ENCODE measurements at places on chromosomes 6 and 20.

DNA sequence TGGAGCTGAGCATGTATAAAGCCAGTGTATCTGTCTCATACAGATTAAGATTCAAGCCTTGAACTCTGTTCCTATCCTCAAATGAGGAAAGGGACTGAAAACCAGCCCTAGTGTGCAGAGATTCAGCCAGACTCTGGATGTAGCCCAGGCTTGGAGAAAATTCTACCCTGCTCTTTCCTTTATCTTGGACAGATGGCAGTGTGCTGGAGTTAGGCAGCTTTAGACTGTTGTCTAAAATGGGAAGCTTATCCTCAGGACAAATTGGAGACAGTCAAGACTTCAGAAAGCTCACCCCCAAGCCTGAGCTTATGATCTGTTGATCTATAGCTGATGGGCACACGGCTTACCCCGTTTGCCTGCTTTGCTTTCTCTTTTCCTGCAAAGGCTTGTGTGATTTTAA, 1057.6 kb downstream of the KIF16B start:
- DNase-seq: no peak

DNA sequence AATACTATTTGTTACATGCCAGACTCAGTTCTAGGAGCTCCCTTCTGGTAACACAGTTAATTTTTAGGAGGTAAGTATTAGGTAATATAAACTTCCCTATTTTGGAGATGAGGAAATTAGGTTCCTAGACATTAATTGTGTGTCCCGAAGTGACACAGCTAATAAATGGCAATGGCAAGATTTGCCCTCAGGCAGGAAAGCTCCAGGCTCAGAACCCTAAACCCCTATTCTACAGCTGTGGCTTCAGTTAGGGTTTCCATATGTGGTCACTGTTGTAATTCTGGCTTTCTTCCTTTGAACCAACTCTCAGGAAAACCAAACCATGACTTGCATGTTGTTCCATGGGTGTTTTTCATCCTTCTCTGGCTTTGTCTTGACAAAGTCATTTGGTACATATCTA, 188.2 kb downstream of the PLCB1 start:
- no peak for DNase-seq

- no peak for DNase-seq
These were observed 834 bp upstream of the CTSZ start for GRCh38 chr20:59007665-59008511.

DNA sequence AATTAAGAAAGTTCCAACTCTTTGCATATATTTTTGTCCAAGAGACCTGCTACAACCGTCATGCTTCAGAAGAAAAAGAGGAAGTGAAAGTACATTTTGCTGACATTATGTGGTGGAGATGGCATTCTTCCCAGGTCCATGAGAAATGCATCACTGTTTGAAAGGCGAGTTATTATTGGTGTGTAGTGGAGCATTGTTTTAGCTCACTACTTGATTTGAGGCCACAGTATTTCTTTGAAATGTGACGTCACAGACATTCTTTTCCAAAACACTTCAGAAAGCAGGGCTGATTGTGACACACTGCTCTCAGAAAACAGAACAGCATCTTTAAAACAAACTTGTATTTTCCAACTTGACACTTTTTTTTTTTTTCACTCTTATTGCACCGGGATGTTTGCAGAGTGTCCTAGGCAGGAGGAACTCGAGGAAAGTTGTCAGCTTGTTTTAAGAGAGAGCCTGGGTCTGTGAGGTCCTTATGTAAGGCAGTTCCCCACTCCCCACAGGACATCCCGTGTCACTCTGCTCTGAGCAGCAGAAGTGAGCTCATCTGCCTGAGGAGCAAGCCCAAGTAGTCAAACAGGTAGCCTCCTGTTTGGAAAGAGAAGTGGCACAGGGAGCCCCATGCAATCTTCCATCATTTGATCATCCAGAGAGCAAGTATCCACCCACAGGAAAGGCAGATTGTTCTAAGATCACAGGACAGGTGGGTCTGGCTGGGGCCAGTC, 1.1 kb downstream of the SPTLC3 start:
- peak; percentile 52 for DNase-seq

DNA sequence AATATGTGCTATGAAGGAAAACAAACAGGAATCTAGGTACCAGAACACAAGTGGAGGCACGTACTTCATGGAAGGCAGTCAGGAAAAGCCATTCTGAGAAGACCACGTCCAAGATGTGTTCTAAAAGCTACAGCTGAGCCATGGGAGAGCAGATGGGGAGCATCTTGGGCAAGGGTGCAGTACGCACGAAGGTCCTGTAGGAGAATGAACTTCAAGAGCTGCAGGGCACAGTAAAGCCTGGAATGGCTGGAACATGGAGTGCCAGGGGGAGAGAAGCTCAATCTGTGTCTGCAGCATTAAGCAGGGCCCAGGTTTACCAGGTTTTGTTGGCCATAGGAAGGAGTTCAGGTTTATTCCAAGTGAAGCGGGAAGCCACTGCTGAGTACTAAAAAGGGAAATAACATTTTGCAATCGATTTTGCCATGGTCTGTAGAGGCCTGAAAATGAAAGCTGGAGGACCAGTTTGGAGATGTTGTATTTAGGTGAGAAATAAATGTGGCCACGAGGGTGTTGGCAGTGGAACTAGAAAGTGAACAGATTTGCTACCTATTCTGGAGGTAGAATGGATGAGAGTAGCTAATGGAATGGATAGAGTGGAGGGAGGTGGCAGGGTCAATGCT, 29.9 kb downstream of the ADTRP start:
- DNase-seq: no peak

DNA sequence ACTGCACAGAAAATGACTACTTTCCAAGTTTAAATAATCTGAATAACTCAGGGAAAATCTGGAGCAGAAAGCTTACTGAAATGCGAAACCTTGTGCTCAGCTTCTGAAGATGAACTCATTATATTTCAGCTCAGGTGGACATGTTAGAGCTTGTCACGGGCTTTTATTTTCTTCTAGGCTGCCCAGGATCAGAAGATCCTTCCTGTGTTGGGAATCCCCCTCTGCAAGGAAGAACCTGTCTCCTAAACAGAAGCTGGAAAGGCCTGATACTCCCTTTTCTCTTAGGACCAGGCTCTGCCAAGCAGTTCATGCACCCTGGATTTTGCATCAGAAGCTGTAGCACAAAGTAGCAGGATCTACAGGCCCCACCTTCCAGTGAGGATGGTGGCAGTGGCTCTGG, 5.1 kb upstream of the SLC2A12 start:
- no peak for DNase-seq

DNA sequence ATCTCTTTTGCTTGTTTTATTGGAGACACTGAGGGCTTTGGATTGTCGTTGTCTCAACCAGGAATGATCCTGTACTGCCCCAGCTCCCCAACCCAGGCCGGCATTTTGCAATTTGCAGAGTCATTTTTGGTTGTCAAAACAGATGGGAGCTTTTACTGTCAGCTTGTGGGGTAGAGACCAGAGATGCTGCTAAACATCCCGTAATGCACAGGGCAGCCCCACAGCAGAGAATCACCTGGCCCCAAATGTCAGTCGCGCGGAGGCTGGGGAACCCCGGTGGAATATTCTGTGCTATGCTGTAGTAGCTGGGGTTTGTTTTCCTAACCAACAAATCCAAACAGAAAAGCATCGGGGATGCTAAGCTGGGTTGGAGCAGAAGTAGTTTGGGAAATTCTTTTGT, 99.7 kb downstream of the TSHZ2 start:
- DNase-seq: no peak

DNA sequence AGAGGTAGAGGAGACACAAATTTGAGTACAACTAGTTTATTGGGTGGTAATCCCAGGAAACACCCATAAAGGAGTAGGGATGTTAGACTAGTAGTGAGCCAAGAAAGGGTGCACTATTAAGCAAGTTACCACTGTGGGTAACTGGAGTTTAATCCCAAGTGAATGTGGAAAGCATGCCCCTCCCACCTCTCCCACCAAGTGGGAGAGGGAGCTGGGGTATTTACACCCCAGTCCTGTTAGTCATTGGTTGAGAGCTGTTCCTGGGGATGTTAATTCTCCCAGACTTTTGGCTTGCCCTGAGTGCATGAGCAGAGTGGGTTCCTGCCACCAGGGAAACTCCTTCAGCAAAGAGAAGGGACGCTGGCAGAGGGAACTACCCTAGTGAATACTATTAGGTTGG, 49.2 kb upstream of the ZFP64 start:
- no peak for DNase-seq

DNA sequence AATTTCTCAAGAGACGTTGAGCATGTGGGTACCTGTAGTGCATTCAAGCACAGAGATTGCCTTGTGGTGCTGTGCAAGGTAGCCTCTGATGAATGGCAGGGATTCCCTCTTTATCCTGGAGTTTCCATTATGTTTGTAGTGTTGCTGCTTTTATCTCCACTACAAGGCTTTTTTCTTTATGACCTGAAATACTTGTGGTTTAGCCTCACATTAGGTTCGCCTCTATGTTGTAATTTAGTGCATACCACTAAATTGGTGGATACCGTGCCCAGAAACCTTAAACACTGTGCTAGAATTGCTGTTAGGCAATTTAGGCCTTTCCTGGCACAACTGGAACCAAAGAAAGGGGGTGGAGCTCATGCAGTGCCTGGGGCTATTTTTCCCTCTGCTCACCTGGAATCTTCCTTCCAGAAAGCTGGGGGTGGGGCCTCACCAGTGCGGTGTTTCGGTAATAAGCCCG, 76.8 kb downstream of the NCOA7 start:
- DNase-seq: no peak

GRCh38 chr20:54257071-54257816, 49.4 kb downstream of the PFDN4 start:
- no peak for DNase-seq

- no peak for DNase-seq
These were observed 169.2 kb upstream of the MANEA start for GRCh38 chr6:95408111-95408510.

- DNase-seq: no peak
These were observed 34.4 kb upstream of the MRPS10 start for GRCh38 chr6:42251911-42252637.

- no peak for DNase-seq
These were observed 137.3 kb upstream of the SNX9 start for GRCh38 chr6:157685596-157686280.

DNA sequence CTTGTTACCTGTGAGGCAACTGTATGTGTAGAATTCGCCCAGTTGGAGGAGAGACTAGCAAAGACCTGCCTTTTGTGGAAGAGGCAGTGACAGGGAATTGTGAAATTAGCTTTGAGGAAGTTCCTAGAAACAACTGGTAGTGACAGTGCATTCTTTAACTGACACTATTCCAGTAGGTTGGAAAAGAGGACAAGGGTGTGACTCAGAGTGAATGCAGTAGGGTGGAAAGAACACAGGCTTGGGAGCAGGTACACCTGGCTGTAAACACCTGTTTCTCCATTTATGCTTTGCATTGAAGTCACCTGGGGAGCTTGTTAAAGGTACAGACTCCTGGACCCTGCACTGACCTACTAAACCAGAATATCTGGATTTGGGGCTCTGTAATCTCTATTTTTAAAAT, 295.7 kb downstream of the PHACTR1 start:
- no peak for DNase-seq

DNA sequence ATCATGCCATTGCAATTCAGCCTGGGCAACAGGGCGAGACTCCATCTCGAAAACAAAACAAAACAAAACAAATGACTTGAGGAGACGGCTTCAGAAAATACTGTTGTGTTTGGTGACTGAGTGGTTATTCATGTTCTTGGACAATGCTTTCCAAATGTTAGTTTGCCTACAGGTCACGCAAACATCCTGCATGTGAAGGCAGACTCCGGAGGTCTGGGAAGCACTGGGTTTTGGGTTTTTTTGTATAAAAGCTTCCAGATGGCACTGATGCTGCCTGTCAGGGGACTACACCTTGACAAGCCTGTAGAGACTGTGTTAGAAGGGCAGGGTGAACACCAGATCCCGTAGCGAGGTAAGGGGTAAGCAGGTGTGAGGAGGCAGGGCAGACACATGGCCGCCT, 81.7 kb downstream of the THBS2 start:
- DNase-seq: no peak

- no peak for DNase-seq
These were observed 838 bp downstream of the STMN3 start for GRCh38 chr20:63652192-63652980.

DNA sequence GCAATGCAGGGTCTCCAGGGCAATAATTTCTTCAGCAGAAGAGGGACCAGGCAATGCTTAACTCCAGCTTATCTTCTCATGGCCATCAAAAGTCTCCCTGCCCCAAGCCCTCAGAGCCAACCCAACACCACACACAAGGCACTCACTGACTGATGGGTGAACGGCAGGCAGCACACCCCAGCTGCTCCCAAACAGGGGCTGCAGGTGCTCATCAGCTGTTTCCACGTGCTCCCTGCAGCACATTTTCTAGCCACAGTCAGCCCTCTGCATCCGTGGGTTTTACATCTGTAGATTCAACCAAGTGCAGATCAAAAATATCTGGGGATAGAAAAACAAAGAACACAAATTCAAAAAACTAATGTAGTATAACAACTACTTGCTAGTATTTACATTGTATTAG, 4.0 kb upstream of the GABRR1 start:
- no peak for DNase-seq

GRCh38 chr6:110864824-110865223, 9.8 kb upstream of the AMD1 start:
- DNase-seq: peak; percentile 16

DNA sequence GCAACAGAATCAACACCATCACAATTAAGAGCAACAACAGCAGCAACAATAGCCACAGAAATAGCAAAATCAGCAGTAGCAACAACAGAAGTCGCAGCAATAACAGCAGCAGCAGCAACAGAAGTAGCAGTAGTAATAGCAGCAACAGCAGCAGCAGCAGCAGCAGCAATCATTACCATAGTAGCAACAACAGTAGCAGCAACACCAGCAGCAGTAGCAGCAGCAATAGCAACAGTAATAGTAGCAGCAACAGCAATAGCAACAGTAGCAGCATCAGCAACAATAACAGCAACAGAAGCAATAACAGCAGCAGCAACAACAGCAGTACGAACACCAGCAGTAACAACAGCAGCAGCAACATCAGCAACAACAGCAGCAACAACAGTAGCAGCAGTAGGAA, 39.8 kb downstream of the SLC22A2 start:
- DNase-seq: no peak

DNA sequence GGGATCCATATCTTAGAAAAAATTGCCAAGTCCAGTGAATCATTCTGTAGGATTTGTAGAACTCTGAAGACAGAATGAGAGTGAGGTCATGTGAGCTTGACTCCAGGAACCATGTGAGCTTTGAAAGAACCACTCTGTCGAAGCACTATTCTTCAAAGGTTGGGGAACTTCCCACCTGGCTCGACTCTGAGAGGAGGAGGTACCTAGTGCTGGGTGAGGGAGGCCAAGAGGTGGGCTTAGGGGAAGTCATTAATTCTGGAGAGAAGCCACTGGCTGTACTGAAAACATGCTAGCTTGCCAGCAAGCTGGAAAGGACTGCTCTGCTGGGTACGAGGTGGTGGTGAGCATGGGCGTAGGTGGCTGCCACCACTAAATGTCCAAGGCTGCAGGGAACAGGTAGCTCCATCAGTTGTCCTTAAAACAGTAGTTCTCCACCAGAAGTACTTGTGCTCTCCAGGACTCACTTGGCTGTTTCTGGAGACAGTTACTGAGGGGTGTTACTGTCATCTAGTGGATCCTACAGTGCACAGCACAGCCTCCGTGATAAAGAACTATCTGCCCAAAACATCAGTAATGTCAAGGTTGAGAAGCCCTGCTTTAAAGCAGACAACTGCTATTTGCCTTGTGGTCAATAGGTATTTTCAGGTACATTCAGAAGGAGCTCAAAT, 34.7 kb upstream of the SYNJ2 start:
- no peak for DNase-seq
